Stimulated activated CD8-positive, alpha-beta memory T cell treated with anti-CD3 and anti-CD28 coated beads, Interleukin-7, amount 100 ng/mL, for 48 hours (primary cell): ENCODE measurements at places on chromosomes 5 and 9.

- no peak for DNase-seq
Measured at GRCh38 chr9:130820135-130820738, 14.8 kb upstream of the ABL1 start.

DNA sequence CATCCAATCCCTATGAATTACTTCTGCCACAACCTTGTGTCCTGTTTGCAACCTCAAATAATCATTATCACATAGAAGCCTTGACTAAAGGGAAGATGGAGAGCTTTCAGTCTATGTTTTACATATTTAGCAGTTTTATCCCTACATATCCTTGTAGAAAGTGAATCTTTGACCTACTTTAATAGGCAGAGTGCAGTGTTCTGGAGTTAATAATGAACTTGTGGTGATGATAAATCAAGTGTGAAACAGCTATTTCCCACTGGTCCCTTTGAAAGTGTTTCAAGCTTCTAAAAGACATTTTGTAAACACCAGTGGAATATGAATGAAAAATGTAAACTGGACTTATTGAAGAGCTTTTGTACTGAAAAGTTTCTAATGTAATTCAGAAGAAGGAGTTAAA is 406.7 kb downstream of the GABRG2 start:
- DNase-seq: no peak

- peak; percentile 44 for DNase-seq
Measured at GRCh38 chr5:65172486-65173129, 309.1 kb downstream of the ADAMTS6 start.

DNA sequence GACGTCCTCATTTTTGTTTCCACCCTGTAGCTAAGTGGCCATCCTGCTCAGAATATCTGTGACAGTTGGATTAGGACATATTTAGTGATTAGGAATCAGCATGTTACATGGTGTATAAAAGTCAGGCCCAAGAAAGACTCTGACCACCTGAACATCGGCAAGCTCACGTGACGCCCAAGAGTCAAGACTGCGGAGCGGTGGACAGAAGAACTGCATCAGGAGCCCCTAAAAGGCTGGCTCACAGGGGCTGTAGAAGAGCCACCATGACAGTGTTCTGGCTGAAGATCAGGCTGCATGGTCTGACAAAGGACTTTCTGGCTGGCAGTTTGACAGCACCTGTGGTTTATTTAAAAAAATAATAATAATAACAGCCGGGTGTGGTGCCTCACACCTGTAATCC is 185.3 kb downstream of the AUH start:
- no peak for DNase-seq

- DNase-seq: no peak
Measured at GRCh38 chr5:52894451-52894850, 94.7 kb upstream of the ITGA2 start.

DNA sequence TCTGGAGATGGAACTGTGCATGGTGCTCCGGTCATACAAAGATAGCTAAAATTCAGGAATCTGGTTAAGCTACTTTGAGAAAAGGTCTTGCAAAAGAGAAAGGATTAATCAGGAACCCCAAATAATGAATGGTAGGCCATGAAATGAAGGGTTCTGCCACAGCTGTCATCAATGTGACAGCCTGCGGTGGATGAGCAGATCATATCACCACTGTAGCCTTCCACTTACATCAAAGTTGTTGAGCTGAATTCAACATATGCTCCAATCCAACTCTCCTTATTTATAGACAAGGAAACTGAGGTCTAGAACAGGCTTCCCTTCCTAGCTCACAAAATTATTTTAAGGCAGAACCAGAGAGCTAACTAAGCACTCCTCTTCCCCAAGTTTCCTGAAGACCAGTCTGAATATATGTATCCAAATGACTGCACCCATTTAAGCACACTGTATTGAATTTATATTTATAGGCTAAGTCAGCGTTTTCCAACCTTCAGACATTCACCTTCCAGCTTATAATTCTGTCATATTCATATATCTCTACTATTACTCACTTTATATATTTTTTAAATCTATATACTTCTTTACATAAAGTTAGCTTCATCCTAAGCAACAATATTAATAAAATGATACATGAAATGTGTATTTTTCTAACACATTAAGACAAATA is 13.9 kb upstream of the PTGER4 start:
- DNase-seq: no peak

- DNase-seq: no peak
Measured at GRCh38 chr5:16007750-16008415, 171.7 kb downstream of the MARCHF11 start.

GRCh38 chr5:149448431-149448830 is 69.3 kb upstream of the IL17B start:
- DNase-seq: no peak

GRCh38 chr5:150122158-150122510 is 33.5 kb downstream of the PDGFRB start:
- peak; percentile 10 for DNase-seq

DNA sequence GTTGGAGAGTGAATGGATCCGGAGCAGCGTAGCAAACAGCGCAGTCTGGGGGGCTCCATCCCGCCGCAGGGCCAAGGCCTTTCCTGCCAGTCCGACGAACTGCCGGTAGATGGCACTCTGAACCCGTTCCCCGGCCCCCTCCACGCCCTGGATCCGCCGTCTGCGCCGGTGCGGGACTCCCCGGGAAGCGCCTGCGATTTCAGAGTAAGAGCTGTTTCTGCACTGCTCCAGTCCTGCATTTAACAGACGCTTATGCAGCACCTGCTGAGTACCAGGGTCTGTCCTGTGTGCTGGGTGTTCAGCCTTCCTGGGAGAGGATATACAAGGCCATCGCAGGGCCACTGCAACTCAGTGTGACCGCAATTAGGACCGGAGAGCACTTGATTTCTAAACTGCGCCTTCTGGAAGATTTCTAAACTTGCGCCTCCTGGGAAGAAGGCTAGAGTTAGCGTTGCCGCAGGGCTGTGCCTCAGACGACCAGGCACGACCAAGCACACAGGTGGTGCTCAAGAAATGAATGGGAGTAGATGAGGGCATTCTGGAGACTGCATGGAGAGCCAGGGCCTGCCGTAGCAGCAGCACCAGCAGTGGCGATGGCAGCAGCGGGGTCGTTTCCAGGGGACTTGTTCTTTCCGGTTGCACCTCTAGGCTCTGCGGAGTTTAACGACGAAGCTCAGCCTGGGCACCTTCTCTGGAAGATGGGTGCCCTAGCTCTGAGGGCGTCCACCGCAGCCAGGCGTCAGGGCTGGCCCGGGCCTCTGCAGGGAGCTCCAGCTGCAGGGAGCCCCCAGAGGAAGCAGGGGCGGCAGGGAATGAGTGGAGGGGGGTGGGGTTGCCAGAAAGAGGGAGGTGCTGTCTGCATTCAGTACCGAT is 14.3 kb upstream of the TIFAB start:
- peak; percentile 27 for DNase-seq

DNA sequence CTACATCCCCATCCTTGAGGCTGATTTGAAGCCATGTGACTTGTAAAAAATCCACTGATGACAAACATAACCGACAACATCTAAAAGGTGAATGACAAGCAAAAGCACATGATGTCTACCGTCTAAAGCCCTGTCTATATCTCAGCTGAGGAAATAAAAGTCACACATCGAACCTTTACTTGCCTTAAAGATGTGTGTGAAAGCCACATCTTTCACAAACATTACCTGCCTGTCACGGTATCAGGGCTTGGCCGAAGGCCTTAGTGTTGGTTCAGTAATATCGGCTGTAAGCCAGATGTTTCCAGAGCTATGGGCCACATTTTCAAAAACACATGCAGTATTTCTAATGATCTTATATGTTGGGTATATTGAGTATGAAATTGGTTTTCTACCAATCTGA is 125.8 kb downstream of the EFNA5 start:
- DNase-seq: no peak

DNA sequence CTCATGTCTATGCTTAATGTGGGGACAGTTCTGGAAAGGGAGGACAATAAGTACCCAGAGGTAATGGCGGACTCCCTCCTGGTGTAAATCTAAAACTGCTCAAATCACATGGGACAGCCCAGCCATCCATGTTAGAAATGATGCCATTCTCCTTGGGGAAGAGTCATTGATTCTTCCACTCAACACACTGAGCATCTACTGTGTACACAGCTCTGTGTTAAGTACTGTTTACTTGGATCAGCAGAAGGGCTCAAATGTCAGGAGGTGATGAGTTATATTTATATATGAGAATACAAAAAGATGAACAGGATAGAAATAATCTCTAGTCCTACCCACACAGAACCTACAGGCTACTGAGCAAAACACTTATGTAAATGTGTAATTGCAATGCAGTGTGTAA is 31.8 kb upstream of the NANS start:
- no peak for DNase-seq

DNA sequence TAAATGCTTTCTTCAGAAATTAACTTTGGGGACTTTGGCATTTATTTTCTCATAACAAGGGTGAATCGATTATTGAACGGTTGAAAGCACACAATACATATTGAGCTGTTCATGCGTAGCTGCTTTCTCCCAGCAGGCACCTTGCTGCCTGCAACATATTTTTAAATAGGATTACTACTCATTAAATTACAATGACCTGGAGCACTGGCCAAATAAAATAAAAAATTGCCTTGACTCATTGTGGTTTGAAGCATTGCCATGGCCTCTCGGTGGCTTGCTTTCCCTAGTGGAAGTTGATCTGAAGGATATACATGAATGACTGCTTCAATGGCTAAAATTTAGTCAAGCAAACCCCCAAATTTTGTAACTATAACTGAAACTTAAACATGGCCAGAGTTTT is 181.6 kb upstream of the NUDT12 start:
- DNase-seq: no peak

DNA sequence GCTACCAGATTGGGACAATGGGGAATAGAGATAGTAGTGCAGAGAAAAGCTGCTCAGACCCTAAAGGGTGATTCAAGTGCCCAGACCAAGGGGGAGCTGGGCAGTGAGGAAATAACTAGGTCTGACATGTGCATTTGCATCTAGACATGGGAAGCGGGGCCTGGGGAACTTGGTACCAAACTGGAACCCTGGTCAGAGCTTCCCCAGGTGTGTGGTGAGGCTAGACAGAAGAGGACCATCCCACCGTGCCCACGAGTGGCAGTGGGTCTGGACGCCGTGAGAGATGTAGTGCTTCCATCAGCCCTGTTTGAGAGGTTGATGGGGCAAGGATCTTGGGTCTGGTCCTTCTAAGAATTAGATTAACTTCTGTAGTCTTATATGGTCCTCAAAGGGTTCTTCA is 7.6 kb downstream of the TMEM8B start:
- DNase-seq: no peak

GRCh38 chr5:105695941-105696340 is 1974.8 kb downstream of the EFNA5 start:
- no peak for DNase-seq

- DNase-seq: no peak
Measured at GRCh38 chr5:34608859-34609648, 47.1 kb upstream of the RAI14 start.

DNA sequence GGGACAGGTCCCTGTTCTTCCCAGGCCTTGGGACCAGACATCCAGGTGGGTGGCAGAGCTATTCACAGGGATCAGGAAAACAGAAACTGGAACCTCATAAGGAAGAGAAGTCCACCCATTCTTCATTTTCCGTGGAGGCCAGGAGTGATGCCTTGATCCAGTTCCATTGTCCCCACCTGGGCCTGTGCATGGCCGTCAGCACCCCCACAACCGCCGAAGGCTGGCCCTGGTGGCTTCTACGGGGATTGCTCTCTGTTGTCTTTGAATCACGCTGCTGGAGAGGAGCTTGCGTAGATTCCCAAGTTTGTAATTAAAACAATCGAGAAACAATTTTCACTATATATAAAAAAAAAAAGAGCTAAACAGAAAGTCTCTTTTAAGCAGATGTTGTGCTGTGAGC is 134.4 kb downstream of the MVB12B start:
- DNase-seq: no peak

- no peak for DNase-seq
Measured at GRCh38 chr5:150065886-150066285, 20.5 kb downstream of the CSF1R start.

DNA sequence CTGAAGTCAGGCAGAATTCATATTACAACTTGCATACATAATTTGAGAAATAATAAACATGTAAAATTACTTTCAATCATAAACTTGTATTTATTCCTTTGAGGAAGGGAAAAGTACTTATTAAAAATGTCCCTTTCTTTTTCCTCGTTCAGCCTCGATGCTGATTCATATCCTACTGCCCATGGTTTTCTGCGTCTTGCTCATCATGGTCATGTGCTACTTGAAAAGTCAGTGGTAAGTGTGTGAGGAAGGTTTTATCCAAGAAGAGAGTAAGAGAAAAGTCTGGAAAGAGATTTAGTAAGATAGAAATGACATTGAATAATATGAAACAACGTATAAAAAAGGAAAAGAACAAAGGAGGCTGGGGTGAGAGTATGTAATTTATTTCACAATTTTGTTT is 85.9 kb downstream of the OSMR start:
- DNase-seq: no peak

- DNase-seq: no peak
Measured at GRCh38 chr9:92663951-92664350, 6.0 kb downstream of the IPPK start.
